ENCODE measurements at places on chromosomes 3 and 15.

DNA sequence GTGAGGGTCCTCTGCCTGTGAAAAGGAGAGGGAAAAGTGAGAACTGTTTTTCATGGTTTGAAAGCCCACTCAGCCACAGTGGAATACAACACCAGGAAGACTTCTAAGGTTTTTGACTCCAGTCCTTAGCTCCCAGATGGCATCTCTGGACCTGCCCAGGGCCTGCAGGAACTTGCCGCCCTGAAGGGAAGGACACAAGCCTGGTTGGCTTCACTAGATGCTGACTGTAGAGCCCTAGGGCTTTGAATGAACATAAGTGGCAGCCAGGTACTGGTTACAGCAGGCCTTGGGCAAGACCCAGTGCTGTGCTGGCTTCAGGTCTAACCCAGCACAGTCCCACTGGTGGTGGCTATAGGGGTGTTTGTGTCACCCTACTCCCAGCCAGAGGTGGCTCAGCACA lies 21.3 kb upstream of the TMEM266 start:
- no peak for DNase-seq

DNA sequence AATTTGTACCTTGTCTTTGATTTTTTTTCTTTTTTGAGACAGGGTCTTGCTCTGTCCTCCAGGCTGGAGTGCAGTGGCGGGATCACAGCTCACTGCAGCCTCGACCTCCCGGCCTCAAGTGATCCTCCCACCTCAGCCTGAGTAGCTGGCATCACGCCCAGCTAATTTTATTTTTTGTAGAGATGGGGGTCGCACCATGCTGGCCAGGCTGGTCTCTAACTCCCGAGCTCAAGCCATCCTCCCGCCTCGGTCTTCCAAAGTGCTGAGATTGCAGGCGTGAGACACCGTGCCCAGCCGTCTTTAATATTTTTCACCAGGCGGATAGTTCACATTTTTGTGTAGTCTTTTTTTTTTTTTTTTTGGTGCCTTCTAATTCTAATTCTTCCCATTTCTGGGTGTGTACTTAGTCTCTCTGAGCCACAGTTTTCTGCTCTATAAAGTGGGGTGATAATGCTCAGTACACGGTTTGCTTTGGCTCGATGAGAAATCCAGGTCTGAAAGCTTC lies 528 bp upstream of the TATDN2 start:
- no peak for DNase-seq

- DNase-seq: no peak
Measured at GRCh38 chr3:50416736-50417636, 57.7 kb upstream of the TMEM115 start.

DNA sequence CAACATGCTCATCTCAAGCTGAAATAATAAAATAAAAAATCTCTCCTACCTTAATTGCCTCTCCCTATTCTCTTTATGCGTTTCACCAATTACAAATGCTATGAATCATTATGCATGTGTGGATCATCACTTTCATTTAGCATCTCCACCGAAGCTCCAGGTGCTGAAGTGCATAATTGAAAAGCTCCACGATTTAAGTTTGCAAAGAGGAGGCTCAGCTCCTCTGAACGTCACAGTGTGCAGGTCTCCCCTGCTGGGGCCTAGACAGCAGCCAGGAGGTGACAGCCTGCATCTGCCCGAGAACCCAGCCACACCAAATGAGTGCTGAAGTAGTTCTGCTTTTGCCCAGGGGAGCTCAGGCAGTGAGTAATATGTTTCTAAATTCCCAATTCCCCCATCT lies 60.5 kb upstream of the GLCE start:
- no peak for DNase-seq

DNA sequence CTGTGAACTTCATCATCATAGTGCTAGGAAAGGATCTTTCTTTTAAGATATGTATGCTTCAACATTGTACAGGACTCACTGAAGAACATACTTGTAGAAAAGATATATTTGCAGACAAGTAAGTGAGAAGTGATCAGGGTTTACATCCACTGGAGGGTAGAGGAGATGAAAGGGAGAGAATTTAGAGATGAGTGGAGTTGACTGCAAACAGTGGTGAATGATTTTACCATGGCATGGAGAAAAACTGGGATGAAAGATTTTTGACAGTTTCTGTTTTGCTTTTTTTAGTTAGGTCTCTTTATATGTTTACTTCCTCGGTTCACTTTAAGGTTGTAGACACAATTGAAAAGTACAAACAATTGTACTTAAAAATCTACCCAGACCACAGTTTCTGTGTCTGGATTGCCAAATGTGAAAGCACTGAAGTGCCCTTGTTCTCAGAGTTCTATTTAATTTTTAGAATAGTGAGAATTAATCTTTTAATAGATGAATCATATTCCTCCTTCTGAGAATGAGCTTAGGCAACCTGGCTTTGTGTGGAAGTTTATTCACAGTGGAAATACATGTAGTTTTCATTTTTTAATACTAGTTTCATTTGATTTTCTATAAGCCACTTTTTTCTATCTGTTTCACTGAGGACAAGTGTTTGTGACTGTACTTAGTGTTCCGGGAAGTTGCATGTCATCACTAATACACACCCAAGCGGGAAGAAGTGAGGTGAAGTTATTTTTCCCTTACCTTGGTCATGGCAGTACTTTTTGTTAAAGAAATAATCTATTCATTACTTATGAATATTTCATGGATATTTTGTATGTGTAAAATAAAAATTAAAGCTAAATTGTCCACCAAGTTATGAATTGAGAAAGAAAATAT lies 1.8 kb upstream of the GPR171 start:
- DNase-seq: no peak

GRCh38 chr15:60583946-60584345 lies 105.0 kb upstream of the ICE2 start:
- no peak for DNase-seq

GRCh38 chr15:40766194-40766815 lies 2.4 kb downstream of the GCHFR start:
- no peak for DNase-seq

DNA sequence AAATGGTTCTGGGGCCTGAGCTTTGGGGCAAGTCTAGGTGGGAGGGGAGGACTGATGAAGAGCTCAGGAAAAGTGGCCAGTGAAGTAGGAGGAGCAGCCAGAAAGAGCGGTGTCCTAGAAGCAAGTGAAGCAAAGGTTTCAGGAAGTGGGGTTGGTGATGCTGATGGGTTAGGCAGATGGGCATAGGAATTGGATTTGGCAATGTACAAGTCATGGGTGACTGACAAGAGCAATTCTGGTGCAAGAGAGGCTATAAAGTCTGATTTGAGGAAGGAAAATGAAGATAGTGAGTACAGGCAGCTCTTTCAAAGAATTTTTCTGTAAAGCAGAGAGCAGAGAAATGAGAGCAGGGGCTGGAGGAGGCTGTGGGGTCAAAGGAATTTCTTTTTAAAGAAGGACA lies 19.7 kb downstream of the ALPK3 start:
- DNase-seq: no peak

DNA sequence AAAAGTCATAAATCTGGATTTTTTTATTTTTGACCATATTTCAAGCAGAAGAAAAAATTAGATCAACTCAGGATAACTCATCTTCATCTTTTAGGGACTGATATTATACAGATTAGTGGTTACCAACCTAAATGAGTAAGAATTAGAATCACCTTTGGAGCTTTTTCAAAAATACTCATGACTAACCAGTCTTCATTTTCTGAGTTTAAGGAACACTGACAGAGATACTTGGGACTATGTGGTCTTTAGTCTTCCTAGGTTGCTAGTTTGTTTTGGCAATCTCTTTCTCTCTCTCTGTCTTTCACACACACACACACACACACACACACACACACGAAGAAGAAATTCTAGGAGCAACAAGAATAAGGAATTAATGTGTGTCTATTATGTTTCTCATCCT lies 50.1 kb downstream of the TMOD3 start:
- DNase-seq: no peak

- no peak for DNase-seq
Measured at GRCh38 chr3:87006844-87007439, 16.0 kb upstream of the VGLL3 start.

GRCh38 chr15:80837006-80837405 lies 57.8 kb downstream of the CEMIP start:
- DNase-seq: no peak

- no peak for DNase-seq
Measured at GRCh38 chr3:10437995-10438901, 67.1 kb downstream of the ATP2B2 start.

GRCh38 chr3:178169421-178169820 lies 366.8 kb upstream of the KCNMB2 start:
- DNase-seq: no peak

- no peak for DNase-seq
Measured at GRCh38 chr3:42177801-42178150, 86.6 kb downstream of the TRAK1 start.

DNA sequence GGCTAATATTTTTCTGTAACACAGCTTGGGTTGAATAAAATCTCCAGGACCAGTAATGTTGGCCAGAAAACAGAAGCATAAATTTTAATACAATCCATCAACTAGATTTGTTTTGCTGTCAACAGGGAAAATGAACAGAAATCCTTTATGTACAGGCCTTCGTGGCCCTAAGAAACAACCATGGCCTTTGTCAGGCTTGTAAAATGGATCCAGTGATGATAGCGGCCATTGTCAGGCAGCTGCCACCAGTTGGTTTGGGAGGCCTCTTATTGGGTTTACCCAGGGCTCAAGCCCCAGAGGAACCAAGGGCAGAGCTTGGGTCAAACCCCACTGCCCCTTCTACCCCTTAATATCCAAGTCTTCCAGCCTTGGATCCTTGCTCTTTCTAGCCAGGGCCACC lies 5.6 kb upstream of the FYCO1 start:
- no peak for DNase-seq

- DNase-seq: no peak
Measured at GRCh38 chr3:112405845-112406244, 72.9 kb downstream of the CD200 start.

- no peak for DNase-seq
Measured at GRCh38 chr3:112806903-112807302, 39.8 kb downstream of the CD200R1L start.

GRCh38 chr3:18135060-18135814 lies 289.9 kb downstream of the SATB1 start:
- no peak for DNase-seq

- no peak for DNase-seq
Measured at GRCh38 chr3:182276512-182276911, 516.8 kb upstream of the ATP11B start.

DNA sequence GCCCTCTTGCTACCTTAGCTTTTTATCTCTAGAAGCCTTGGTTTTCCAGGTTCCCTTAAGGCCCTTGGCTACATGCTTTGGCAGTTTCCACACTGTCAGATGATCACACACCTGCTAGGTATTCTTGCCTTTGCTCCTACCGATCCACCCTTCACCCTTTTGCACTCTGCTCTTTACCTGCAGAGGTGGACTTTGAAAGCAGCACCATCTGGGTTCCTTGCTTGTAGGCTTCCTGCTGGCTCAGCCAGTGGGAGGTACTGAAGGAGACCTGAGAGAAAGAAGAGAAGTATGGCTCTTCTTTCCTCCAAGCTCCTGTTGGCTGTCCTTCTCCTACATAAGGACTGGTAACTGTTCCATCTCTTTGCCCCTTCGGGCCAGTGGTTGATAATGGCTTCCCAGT lies 7.3 kb upstream of the ZNF592 start:
- DNase-seq: no peak

- DNase-seq: no peak
Measured at GRCh38 chr3:11818033-11818432, 28.7 kb downstream of the TAMM41 start.

GRCh38 chr3:173761161-173761560 lies 363.6 kb downstream of the NLGN1 start:
- no peak for DNase-seq

GRCh38 chr15:58407778-58408177 lies 24.0 kb upstream of the LIPC start:
- DNase-seq: no peak

DNA sequence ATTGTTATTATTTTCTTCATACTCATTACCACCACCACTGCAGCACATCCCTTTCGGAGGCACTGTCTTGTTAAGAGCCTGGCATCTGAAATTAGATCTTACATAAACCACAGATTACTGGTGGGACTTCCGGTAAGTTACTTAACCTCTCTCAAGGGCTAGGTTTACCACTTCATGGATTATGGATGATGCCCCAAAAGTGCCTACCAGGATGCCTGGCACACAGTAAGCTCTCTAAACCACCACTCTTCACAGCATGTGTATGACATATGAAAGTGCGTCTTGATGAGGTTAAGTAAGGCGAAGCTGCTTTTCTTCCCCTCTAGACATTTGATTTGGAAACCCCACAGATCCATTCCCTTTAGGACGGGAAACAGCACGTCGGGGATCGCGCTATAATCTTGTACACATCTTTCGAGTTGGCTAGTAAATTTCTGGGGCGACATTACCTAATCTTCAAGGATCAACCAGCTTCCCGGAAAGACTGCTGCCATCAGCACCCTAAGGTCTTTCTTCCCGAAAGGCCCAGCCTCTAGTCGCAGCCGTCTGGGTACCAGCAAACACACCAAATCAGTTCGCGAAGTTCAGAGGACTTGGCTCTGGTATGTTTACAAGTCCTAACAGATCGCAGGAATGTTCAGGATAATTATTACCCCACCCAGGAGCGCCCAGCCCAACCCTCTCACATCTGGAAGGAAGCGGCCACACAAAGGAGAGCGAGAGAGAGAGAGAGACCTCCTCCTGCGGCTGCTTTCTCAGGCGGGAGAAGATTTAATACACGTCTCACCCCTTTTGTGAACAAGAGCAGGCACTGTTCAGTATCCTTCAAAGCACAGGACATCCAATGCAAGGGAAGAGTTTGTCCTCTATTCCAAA lies 155.1 kb upstream of the FRMD4B start:
- DNase-seq: no peak

DNA sequence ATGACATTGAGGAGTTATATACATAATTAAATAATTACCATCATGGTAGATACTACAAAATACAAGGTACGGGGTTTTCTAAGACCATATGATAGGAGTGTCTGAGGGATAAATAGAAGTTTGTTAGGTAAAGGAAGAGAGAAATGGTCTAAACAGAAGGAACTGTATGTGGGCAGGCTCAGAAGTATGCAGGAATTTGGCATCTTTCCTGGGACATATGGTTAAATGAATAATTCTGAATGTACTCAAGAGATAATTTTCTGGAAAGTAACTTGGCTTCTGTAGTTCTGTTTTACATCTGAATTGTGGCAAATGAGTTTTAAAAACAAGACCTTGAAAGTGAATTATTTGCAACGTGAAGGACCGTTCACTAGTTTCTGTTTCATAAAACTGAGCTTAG lies 17.5 kb downstream of the LMCD1 start:
- DNase-seq: no peak

DNA sequence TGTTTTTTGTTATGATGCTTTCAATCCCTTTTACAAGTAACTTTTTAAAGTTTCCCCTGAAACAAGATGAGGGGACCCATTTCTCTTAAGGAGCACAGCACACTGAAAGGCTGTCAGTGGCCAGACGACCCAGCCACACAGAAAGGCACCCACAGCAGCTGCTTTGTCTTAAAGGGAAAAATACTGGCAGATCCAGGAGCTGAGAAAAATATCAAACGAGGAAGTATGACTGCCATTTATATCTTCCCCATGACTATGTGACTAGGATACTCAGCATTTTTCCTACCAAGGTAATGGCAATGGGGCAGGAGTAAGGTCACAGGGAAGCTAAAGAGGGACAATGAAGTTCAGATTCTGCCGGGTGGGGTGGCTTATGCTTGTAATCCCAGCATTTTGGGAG lies 15.9 kb downstream of the ABCC5 start:
- DNase-seq: no peak

- DNase-seq: no peak
Measured at GRCh38 chr3:44678480-44679116, 30.1 kb downstream of the ZNF35 start.

GRCh38 chr15:57614241-57614640 lies 22.5 kb downstream of the MYZAP start:
- DNase-seq: no peak

GRCh38 chr3:30331519-30331918 lies 274.9 kb upstream of the TGFBR2 start:
- no peak for DNase-seq

- DNase-seq: no peak
Measured at GRCh38 chr3:189598530-189599225, 32.5 kb upstream of the TP63 start.

All from cortex of kidney (tissue), 1 donor.